ENCODE measurements at places on chromosomes 13 and 19. TPM values are rescaled to one million over a fixed set of nuclear protein-coding genes. Genes with fewer than 3 reads are reported as not detected.

DNA sequence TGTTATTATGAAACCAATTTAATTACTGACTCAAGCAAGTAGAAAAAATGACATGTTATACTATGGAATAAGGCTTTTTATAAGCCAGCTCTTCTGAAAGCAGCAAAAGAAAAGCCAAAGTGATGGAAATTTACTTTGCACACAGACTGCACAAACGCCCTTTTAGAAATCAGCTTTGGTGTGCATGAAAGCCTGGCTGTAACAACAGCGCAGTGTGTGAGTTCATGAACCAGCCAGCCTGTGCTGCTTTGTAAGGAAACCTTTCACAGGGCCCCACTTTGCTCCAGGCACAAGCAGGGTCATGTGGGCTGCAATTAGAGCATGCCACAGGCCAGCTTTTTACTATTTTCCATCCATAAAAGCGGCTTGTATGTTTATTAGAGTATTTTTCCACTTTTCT is 13.6 kb upstream of the IFT88 start:
- DNase-seq: no peak

Gene ADGRE3
- not detected for total RNA-seq

DNA sequence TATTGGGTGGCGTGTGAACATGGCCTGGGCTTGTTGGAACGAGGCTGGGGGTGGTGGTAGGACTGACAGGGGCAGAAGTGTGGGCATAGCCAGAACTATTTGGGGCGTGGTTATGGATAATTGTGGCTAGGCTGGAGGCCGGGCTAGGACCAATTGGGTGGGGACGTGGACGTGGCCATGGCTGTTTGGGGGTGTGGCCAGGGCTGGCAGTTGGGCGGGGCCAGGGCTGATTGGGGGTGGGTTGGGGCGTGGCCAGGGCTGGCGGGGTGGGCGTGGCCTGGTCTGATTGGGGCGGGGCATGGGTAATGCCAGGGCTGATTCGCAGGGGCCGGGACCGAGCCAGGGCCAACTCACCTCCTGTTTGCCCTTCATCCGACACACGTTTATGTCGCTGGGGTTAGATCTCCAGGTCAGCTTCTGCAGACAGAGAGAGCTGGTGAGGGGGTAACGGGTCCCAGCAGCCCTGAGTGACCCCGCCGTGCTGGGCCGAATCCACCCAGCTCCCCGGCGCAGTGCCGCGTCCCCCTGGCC is 2.8 kb downstream of the SEMA6B start:
- DNase-seq: no peak

Gene AKAP8L
- 64.4 TPM for total RNA-seq

Gene NBEA
- 21.0 TPM for total RNA-seq

DNA sequence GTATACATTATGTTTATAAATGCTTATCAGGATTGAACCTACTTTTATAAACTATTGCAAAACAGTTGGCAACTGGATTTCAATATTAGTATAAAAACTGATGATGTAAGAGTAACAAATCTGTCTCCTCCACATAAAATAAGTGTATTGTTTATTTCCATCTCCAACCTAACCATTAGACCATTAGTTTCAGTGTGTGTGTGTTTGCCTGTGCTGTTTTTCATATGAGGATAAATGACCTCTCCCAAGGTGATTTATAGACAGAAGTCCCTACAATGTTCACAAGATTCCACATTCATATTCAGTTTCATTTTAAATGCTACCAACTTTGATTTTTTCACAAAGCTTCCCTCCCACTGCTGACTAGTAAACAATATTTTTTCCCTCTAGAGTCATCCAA is 871.6 kb downstream of the PCDH9 start:
- no peak for DNase-seq

DNA sequence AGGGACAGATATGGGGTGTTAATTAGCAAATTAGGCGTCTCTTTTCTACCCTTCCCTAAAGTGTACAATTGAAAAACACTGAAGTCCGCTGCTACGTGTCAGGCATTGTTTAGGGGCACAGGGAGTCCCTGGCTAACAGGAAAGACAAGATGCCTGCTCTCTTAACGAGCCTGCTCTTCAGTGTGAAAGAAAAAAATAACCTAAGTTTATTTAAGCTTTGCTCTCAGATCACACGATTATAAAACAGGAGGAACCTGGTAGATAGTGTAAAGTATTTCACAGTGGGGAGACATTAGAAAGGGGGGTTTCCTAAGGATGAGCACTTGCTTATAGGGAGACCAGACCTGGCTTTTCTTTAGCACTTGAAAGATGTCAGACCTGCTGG is 38.7 kb downstream of the IGFL2 start:
- DNase-seq: no peak

Gene ZNF541
- total RNA-seq: 0.23 TPM

DNA sequence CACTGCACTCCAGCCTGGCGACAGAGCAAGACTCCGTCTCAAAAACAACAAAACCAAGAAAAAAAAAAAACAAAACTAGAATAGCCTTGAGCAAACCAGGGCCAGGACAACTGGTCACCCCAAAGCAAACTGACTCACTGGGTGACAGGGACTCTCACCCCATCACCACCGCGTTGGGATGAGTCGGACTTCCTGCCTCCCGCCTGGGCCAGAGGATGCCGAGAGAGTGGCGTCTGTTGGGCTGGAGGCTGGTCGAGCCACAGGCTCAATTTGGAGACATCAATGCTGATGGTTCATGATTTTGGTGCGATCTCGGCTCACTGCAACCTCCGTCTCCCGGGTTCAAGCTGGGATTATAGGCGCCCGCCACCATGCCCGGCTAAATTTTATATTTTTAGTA is 11.6 kb downstream of the TMPRSS9 start:
- no peak for DNase-seq

- DNase-seq: no peak
Observed at GRCh38 chr13:104975272-104975671, 1560.2 kb downstream of the EFNB2 start.

- no peak for DNase-seq
Observed at GRCh38 chr13:73428706-73429105, 369.9 kb downstream of the KLF5 start.

DNA sequence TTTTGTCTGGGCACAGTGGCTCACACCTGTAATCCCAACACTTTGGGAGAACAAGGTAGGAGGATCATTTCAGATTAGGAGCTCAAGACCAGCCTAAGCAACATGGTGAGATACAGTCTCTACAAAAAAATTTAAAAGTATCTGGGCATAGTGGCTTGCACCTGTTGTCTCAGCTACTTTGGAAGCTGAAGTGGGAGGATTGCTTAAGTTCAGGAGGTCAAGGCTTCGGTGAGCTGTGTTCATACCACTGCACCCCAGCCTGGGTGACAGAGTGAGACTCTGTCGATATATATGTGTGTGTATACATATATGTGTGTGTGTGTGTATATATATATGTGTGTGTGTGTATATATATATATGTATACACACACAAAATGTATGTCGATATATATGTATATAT is 833.0 kb downstream of the PCDH9 start:
- no peak for DNase-seq

DNA sequence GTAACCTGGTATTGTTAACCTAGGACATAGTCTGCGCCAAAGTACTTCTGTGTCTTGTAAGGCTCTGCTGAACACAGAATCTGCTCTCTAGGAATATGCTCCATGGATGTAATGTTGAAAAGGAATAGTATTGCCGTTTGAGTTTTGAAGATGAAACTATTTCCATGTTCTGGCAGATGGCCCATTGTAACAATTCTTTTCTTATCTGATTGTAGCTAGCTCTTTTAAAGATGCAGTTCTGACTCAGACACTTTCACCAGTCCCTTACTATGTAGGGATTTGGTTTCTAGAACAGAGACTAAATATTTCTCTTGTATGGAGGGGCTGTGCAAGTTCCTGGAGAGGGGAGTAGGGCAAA is 185.6 kb downstream of the MTUS2 start:
- DNase-seq: peak; percentile 37

- peak; percentile 82 for DNase-seq
Observed at GRCh38 chr13:94329754-94330551, 149.5 kb downstream of the DCT start.

GRCh38 chr13:49524740-49525501 is 29.2 kb downstream of the PHF11 start:
- no peak for DNase-seq

Gene ONECUT3
- not detected for total RNA-seq
